ENCODE measurements at places on chromosomes 2 and 18. TPM values are rescaled to one million over a fixed set of nuclear protein-coding genes. Genes with fewer than 3 reads are reported as not detected.

Gene NEMP2
- 1.9 TPM for total RNA-seq

Gene NXPH2
- not detected for total RNA-seq

Gene MALL
- total RNA-seq: 94.9 TPM

Gene C1QL2
- not detected for total RNA-seq

Gene ATAD2B
- total RNA-seq: 6.5 TPM

Gene LRRFIP1
- 184 TPM for total RNA-seq

Gene NTSR2
- total RNA-seq: not detected

Gene RAB11FIP5
- 68.3 TPM for total RNA-seq

Gene DSG4
- not detected for total RNA-seq

Gene MRO
- not detected for total RNA-seq

Gene MEX3C
- 47.4 TPM for total RNA-seq

Gene CPLX4
- not detected for total RNA-seq

Gene CTNNA2
- not detected for total RNA-seq

Gene KIF1A
- total RNA-seq: 1.2 TPM

Gene ALLC
- not detected for total RNA-seq

Gene KCMF1
- 44.8 TPM for total RNA-seq

All from glomerular endothelial cell (primary cell).